ENCODE measurements at places on chromosomes 11 and 22.

DNA sequence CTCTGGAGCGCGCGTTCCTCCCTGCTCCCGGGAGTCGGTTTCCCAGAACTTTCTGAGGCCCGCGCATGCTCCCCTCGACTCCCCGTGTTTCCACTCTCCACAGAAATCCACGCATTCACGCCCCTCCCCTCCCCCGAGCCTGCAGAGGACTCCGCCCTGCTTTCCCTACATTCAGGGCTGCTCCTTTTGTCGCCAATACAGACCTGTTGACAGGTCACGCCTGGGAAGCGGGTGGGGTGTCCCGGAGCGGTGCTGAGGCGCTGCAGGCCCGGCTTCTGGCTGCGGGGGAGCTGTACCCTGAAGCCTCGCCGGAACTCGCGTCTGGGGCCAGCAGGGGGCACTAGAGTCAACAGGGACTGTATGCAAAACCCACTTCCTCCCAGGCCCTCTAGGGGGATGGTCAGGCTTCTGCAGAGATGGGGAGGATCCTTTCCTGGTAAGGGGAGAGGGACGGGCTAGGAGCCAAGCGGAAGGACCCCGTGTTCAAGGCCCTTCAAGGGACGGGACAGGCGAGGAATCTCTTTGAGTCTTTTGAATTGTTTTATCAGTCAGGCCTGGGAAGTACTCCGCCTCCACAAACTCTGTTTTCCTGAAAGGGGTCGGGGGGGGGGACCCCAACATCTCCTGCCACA, at the start of gene PRAME:
Gene PRAME (minus strand): TSS at position 294 of the 632 bp plus-strand sequence. CDS start 2,433 bp downstream, outside the sequence.
- no peak for DNase-seq

GRCh38 chr22:23184764-23185113, 4.4 kb downstream of the BCR start:
- no peak for DNase-seq

DNA sequence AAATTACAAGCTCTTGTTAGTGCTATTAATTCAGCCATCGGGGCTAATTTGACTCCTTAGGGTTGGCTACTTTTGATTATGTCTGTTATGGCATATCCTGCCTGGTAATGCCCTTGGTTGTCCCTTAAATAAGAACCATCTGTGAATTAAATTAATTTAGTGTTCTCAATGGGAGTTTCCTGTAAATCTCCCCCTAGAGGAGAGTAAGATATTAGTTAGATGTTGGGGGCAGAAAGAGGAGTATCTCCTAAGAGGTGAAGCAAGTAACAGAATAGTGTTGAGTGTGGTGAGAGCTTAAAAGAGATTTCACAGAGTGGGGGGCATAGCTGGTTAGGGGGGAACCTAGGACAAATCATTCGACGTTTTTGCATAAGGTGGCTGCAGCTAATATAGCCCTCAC, 1126.9 kb downstream of the JRKL start:
- DNase-seq: no peak

DNA sequence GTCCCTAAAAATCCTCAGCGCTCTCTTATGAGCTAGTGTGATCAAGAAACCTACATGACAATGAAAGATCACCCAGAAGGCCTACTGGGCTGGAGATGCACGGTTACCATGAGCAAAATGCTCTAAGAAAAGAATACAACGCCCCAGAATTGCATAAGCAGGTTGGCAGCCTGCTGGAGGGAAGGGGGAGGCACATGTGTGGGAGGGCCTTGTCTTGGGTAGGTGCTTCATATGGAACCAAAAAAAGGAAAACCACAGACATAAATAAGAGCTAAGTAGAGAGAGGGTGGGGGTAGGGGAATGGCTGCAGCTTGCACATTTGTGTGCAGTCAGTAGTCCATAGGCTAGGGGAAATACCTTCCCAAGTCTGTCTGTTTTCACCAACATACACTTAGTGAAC, 2.8 kb downstream of the SIAE start:
- no peak for DNase-seq

DNA sequence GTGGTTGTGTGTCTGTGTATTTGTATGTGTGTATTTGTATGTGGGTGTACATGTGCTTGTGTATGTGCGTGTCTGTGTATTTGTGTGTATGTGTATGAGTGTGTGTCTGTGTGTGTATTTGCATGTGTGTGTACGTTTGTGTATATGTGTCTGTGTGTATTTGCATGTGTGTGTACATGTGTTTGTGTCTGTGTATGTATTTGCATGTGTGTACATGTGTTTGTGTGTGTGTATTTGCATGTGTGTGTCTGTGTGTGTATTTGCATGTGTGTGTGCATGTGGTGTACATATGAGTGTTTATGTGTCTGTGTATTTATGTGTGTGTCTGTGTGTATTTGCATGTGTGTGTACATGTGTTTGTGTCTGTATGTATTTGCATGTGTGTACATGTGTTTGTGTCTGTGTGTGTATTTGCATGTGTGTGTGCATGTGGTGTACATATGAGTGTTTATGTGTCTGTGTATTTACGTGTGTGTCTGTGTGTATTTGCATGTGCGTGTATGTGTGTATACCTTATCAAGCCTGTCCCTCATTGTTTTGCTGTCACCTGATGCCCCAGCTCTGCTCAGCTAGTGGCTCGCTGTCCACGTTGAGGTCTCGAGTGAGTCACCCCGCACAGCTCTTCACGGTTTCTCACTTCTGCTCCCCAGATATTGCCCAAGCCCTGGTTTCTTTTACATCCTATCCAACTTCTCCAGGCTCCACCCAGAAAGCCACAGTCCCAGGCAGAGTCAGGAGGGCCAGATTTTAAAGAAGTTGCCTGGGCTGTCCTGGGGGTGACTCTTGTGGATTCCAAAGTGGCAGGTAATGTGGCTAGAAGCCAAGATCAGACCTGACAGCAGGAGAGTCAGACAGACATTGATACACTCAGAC, 15.2 kb downstream of the MB start:
- DNase-seq: no peak

DNA sequence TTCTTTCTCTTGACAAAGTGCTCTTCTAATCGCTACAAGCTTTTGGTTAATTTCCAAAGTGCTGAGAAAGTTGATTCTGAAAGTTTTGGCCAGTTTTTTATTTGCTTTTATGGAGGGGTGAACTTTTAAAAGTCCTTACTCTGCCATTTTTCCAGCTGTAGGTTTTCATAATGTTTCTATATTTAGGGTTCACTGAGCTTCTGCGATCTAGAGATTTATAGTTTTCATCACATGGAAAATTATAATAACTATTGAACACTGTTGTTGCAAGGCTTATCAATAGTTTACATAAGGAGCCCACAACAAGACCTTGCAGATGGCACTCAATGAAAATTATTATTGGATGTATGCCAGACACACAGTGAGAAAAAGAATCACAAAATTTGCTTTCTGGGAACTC, 55.1 kb downstream of the DLG2 start:
- DNase-seq: no peak

DNA sequence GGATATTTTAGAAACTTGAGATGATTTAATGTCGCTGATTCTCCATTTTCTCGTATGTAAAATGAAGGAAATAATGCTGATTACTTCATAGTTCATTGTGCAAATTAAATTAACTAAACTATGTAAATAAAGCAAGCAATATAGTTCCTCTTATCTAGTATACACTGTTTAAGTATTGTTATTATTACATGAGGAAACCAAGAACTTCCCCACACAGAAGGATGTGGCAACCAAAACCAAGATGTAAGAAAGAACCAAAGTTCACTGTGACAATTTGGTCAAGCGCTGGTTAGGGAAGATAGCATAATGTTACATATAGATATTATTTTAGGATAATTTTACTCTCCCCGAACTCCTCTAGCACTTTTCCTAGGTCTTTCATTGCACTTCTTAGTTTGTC, 103.2 kb downstream of the XKR3 start:
- no peak for DNase-seq

DNA sequence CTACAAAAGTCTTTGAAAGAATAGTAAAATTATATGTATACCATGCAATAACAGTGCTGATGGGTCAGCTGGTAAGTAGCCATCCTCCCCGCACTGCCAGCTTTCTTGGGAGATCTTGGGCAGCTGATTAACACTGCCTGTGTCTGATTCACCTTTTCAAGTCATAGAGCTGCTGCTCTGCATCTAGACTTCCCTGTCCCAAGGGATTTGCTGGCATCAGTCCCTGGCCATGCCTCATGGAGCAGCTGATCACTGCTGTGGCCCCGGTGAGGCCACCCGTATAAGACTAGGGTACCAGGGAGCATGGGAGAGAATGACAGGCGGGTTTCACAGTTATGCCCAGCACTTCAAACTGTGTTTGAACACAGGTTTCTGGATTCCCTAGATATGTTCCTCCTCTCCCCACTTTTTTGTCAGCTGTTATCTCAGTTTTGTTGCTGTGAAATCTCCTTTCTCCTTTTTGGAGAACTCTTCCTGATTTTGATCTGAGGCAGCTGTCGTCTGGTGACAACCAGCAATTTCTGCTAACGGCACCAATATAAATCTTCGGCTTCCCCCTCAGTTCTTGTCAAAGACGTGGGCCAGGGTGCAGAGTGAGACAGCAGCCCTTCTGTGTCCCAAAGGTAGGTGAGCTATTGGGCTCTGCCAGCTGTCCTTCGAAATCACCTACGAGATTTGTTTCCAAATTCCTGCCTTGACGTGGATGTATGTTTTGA, 438.9 kb downstream of the NTM start:
- DNase-seq: no peak

DNA sequence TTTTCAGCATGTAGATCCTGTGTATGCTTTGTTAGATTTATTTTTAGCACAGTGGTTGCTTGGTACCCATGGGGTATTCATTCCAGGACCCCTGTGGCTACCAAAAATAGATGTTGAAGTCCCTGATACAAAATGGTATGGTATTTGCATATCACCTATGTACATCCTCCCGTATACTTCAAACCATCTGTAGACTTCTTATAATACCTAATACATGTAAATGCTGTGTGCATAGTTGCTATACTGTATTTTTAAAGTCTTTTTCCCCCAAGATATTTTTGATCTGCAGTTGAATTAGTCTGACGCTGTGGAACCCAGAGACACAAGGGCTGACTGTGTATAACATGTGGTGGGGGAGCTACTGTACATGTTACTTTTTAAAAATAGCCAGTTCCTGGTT, 101.1 kb downstream of the ATXN10 start:
- no peak for DNase-seq

DNA sequence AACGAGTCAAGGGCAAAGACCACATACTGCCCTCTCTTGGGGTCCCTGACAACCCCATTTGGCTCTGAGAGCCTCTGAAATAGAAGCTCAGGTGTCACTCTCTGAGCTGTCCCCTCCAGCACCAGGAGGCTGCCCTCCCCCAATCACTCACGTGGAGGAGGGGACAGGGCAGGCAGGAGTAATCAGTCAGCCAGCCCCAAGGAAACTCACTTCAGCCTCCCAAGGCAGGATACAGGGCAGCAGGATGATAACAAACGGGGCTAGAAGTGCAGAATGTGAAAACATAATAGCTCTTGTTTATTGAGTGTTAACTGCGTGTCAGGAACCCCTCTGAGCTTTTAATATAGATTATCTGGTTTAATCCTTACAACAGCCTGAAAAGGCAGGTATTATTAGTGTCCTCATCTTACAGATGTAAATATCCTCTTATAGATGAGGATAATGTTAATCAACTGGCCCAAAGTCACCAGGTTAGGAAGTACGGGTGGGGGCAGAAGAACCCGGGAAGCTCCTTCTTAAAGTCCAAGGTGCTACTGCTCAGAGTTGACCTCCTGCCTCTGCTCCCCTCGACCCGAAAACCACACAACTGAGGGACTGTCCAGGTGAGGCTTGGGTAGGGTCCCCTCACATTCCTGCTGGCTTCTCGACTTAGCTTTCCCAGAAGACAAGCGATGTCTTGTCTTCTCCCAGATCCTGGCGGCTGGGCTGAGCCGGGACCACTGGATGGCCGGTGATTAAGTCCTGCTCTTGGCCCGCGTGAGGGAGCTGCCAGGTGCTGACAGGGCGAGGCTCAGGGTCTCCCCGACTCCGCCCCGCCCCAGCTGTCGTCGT, 2.7 kb downstream of the CHRM4 start:
- no peak for DNase-seq

GRCh38 chr11:120424185-120424969, 87.2 kb upstream of the GRIK4 start:
- no peak for DNase-seq

- DNase-seq: no peak
Measured at GRCh38 chr22:20395181-20395906, 1.4 kb downstream of the ZNF74 start.

DNA sequence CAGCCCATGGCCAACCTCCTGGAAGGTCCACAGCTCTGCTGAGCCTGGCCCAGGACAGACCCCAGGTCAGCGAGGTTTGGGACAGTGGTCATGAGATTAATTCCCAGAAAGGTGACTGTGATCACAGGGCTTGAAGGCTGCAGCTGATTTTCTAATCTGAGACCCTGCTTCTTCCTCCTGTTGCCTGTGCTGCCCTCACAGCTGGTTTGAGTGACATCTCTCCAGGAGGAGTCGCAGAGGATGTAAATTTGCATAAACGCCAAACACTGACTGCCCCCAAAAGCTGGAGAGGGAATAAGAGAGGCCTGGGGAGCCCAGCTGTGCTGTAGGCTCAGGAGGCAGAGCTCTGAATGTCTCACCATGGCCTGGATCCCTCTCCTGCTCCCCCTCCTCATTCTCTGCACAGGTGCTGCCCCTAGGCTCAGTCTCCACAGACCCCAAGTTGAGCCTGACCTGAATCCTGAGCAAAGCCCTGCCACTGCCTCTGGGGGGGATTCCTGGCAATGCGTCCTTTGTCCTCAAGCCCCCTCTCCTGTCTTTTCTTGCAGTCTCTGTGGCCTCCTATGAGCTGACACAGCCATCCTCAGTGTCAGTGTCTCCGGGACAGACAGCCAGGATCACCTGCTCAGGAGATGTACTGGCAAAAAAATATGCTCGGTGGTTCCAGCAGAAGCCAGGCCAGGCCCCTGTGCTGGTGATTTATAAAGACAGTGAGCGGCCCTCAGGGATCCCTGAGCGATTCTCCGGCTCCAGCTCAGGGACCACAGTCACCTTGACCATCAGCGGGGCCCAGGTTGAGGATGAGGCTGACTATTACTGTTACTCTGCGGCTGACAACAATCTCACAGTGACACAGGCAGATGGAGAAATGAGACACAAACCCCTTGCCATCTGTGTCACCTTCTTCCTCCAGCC, 23.8 kb downstream of the GGTLC2 start:
- no peak for DNase-seq

DNA sequence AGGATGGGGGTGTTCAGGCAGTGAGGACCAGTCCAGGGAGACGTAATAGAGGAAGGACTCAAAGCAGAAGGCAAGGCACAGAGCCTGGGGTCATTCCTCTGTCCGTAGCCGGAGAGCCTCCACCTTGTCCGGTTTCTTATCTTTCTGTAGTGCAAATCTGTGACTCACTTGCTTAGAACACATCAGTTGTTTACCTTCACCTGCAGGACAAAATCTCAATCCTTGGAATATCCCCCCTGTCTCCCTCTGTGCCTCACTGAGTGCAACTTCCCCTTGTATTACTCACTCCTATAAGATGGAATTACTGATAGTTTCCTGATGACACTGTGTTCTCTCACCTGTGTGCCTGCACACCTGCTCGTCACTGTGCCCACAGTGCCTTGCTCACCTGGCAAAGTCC, 20.4 kb upstream of the TTC12 start:
- no peak for DNase-seq

DNA sequence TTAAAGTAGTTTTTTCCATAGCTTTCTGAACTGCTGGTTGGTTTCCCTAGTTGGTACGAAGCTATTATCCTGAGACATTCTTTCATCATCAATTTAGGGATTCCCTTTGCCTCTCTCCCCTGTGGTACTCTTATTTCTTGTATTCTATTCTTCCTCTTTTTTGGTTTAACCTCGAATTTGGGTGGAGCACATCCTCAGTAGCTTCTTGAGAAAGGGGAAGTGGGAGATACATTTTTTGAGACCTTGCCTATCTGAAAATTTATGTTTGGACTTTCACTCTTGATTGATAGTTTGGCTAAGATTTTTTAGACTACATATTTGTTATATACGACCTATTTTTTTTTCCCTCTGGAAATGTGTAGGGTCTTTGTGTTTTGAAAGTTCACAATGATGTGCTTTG, 121.7 kb upstream of the ZBED5 start:
- no peak for DNase-seq

Data from astrocyte of the cerebellum (primary cell).